ENCODE measurements at places on chromosomes 6 and 20.

DNA sequence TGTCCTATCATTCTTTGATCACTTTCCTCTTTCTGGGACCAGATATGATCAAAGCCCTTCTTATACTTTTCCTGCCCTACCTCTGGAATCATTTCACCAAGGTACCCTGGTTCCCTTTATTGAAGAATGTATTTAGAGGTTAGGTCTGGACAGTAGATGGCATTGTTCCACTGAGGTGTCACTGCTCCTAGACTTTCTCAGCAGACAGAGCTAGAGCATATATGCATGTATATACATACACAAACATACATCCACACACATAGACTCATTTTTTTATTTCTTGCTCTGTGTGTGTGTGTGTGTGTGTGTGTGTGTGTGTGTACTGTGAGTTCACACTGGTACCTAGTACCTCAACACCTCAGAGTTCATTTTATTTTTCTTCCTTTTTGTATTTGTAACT is 40.9 kb downstream of the PTPRA start:
- no peak for DNase-seq

- no peak for DNase-seq
Measured at GRCh38 chr6:168708984-168709383, 268.0 kb downstream of the SMOC2 start.

DNA sequence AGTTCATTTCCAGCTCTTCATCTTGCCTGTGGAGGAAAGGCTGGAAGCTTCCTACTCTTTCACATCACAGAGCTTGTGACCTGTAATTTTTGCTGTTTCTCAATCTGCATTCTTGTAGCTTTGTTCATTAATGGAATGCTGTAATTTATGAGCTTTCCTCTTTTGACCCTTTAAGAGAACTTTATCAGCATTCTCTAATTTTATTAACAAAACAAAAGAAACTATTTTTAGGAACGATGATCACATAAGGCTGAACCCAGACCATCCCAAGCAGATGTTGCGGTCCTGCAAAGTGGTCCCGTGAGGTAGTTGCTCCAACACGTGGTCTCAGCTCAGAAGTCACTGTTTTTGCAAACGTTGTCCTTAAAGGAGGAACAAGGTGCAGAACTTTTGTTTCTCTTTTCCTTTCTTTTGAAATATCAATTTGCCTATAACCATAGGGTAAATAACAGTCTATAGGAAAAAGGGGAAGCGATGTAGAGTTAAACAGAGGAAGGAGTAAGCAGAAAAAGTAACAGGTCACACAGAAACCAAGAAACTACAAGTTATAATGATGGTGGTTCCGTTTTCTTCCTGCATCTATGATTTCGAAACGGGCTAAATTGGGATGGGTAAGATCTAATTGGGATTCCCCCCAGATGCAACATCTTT is 121.3 kb upstream of the PHACTR1 start:
- DNase-seq = no peak

DNA sequence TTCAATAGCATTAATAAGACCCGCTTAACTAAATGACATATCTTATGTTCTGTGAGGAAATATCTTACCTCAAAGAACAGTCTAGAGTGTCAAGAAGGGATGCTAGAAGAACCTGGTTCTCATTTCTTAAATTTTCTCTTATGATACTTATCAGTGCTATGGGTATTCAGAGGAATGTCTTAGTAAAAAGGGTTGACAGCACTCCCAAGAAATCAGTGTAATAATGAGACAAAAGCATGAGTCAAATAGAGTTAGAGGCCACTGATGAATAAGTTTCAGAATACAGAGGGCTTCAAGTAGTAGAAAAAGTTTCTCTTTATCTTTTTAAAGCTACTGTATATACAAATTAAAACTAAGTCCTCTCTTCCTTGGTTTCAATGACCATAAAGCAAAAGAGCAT is 242.8 kb downstream of the GJA1 start:
- DNase-seq = no peak

- DNase-seq = no peak
Measured at GRCh38 chr20:53921443-53921973, 148.9 kb downstream of the BCAS1 start.

DNA sequence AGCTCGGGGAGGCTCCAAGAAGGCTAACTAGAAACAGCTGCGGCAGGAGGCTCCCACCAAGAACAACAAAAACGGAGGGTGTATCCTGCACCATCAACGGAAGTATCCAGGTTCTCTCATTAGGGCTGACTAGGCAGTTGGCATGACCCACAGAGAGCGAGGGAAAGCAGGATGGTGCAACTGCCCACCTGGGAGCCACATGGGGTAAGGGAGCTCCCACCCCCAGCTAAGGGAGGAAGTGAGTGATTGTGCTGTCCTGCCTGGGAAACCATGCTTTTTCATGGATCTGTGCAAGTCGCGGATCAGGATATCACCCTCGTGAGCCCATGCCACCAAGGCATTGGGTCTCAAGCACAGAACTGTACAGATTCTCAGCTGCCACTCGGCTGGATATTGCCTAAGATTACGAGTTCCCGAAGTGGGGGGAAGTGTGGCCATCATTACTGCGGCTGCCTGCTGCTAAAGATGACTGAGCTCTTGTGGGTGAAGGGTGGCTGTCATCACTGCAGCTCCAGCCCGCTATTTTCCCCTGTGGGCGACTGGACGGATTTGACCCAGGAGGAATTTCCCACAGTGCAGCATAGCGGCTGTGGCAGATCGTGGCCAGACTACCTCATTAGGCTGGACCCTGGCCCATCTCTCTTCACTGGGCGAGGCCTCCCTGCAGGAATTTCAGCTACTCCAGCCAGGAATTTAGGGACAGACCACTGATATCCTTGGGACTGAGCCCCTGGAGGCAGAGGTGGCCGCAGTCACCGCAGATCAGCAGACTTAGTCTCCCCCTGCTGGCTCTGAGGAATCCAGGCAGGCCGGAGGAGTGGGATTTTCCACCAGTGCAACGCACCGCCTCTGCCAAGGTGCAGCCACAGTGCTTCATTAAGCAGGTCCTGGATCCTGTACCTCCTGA is 515.7 kb downstream of the FRK start:
- DNase-seq = no peak

DNA sequence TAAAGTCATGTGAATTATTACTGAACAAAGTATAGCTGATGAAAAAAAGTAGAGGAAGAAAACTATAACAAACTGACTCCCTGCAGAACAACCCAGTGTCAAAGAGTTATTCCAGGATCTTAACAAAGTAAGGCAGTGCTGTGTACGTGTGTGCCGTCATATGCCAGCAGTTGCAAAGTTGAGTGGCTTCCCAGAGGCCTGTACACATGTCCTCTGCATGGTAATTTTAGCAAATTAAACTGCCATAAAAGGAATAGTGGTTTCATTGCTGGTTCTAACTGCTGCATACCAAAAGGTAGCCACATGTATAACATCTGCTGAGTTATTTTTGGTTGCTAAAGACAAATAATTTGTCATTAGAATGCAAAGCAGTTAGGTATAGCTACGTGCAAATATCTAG is 44.8 kb downstream of the RIPOR2 start:
- DNase-seq = no peak

DNA sequence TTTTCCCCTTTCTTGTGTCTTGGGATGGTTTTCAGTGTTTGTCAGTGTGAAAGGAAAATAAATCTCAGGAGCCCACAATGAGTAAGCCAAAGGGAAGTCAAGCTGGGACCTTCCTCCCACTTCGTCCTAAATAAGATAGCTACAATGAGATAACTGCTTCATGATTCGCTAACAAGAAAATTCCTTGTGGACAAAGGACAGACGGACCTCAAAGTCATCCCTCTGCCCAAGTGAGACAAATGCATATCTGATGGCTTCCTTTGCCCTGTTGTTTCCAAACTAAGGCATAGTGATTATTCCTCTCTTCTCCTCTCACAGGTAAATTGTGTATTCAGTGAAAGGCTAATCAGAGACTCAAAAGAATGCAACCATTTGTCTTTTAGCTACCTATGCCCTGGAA is 26.1 kb upstream of the ADTRP start:
- DNase-seq = no peak

DNA sequence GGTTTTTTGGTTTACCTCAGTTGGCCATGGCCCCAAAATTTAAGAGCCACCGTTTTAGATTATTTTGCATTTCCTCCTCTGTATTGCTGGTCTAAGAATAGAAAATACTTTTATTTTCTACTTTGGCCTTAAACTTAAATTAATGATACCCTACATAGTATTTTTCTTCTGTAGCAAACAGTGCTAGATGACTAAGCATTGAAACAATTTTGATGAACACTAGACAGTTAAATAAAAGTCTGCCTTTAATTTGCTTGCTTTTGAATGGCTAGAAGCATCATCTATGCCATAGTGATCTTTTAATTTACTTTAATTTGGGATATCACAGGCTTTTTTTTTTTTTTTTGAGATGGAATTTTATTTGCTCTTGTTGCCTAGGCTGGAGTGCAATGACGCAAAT is 106.4 kb downstream of the CD109 start:
- no peak for DNase-seq

GRCh38 chr6:10725716-10726115 is 2.8 kb downstream of the TMEM14C start:
- peak; percentile 16 for DNase-seq

GRCh38 chr6:91487696-91488392 is 901.0 kb upstream of the MAP3K7 start:
- no peak for DNase-seq

DNA sequence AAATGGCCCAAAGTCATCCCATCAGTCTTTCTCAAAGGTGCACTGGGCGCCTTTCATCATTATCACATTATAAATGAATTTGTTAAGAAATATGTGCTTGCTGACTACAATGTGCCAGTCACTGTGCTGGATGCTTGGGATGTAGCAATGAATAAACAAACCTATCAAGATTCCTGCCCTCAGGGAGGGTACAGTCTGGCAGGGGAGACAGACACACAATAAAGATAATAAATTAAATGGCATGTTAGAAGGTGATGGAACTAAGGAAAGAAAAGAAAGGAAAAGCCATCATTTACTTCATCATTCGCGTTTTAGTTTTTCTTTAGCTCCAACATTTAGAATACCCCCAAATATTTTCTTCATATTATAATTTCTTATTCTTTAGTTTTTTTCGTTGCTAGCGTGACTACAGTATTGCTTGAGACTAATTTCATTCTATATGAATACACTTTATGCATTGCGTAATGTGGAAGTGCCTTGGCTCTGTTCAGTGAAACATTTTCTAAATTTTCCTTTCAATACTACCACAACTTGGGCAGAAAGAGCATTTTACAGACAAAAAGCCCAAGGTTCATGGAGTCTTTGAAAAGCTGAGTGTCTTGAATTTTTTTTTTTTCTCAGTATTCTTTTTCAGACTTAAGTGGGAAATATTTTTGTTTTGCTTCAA is 48.7 kb upstream of the CITED2 start:
- DNase-seq = no peak

DNA sequence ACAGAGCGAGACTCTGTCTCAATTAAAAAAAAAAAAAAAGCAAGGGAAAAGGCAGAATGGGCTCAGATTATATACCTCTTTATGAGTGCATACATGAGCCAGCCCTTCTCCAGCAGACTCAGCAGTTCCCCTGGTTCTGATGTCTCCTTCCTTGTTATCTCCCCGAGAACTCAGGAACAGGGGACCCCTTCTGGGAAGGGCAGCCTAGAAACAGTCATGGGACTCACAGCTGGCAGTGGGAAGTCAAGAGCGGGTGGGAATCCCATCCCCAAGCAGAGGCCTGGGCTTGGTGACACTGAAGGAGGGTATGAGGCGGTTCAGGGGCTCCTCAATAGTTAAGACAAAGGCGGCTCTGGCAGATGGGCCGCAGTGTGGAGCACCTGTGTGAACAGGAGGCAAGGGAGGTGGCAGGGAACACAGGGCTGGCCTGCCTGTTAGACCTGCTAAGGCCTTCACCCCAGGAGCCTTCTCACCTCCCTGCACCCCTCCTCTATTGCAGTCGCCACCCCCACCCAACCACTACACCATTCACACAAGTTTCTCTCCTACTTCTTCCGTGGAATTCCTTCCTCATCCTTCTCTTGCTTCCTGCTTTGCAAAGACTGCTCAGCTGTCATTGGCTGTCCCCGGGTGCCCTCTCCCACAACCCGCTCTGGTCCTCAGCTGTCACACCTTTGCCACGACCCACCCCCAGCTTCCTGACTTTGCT is 29.7 kb upstream of the MDFI start:
- DNase-seq = no peak

DNA sequence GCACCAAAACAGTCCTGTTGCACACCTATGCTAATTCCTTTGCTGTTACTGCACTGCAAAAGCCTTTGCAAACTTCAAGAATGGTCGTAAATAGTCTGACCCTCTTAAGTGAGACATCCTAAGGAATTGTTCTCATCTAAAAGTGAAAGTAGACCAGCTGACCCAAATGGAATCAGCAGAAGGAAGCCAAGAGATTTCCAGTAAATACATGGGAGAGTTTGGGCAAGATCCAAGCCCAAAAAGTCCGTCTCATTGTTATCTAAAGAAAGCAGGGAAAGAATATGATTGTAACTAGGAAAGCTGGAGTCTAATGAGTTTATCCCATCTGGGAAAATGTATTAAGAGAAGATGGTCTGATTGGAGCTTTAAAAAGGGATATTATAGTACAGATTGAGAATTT is 43.0 kb upstream of the HIVEP1 start:
- DNase-seq = no peak

GRCh38 chr6:32317541-32317940 is 54.2 kb downstream of the TSBP1 start:
- no peak for DNase-seq

GRCh38 chr20:45353746-45354145 is 5.5 kb upstream of the SDC4 start:
- no peak for DNase-seq

DNA sequence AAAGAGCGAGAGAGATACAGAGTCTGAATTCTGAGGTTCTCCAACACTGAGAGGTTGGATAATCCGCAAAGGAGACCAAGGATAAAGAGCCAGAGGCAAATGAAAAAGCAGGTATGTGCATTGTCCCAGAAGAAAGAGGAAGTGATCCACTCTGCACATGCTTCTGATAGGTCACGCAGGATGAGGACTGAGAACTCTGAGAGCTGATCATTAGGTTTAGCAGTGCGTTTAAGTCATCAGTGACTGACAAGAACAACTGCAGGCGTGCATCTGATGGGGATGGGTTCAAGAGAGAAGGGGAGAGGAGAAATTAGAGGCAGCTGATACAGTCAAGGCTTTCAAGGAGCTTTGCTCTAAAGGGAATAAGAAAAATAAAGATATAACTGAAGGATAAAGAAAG is 301.2 kb upstream of the SGK1 start:
- no peak for DNase-seq

- DNase-seq = no peak
Measured at GRCh38 chr20:50582591-50583234, 72.5 kb downstream of the PTPN1 start.

- no peak for DNase-seq
Measured at GRCh38 chr6:86017236-86017635, 374.6 kb upstream of the SYNCRIP start.

- no peak for DNase-seq
Measured at GRCh38 chr6:125111219-125111983, 42.2 kb upstream of the TPD52L1 start.

All from C1 segment of cervical spinal cord (tissue), 14 donors.